ENCODE measurements at places on chromosomes 11 and 22.

GRCh38 chr11:123045101-123045500, 16.8 kb downstream of the HSPA8 start:
- DNase-seq, result no peak

DNA sequence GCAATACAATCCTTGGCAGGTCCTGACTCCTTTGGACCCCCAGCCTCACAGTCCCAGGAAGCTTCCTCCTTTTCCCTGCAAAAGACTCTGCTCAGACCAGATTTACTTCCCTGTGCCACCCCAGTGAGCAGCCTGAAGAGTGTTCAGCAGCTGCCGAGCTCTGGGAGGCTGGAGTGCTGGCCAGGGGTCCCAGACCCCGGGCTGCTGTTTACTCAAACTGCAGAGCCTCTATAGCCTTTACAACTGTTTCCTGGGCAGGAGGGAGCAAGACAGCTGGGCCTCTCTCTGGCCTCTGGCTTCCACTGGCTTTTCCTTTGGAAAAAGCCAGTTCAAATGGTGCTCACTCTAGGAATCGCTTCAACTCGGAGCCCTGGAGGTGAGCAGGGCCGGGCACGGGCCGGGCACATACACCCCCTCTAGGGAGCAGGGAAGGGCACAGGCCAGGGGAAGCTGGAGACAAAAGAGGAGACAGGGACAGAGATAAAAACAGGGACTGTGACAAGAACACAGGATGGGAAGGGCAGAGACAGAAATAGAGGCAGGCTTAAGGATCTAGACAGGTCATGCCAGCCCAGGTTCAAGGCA, 932 bp downstream of the IRAG1 start:
- no peak for DNase-seq

DNA sequence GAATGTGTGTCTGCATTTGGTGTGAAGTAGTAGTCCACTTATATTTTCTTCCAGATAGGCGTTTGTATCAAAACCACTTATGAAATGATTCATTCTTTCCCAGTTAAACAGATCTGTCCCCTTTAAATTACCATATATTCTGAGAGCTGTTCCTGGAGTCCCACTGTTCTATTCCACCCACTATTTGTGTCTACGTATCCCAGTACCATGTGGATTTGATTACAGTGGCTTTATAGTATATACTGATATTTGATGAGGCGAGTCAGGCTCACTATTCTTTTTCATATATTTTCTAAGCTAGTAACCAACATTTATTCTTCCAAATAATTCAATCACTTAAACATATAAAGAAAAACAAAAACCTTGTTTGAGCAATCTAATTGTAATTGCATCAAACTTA, 81.9 kb upstream of the RASSF10 start:
- no peak for DNase-seq

GRCh38 chr11:100949443-100949842, 180.2 kb downstream of the PGR start:
- DNase-seq, result no peak

GRCh38 chr22:46219636-46220035, 30.5 kb downstream of the CDPF1 start:
- no peak for DNase-seq

- no peak for DNase-seq
Observed at GRCh38 chr11:1771273-1771672, 7.5 kb upstream of the CTSD start.

- DNase-seq, result no peak
Observed at GRCh38 chr11:128933481-128934178, 9.0 kb downstream of the TP53AIP1 start.

DNA sequence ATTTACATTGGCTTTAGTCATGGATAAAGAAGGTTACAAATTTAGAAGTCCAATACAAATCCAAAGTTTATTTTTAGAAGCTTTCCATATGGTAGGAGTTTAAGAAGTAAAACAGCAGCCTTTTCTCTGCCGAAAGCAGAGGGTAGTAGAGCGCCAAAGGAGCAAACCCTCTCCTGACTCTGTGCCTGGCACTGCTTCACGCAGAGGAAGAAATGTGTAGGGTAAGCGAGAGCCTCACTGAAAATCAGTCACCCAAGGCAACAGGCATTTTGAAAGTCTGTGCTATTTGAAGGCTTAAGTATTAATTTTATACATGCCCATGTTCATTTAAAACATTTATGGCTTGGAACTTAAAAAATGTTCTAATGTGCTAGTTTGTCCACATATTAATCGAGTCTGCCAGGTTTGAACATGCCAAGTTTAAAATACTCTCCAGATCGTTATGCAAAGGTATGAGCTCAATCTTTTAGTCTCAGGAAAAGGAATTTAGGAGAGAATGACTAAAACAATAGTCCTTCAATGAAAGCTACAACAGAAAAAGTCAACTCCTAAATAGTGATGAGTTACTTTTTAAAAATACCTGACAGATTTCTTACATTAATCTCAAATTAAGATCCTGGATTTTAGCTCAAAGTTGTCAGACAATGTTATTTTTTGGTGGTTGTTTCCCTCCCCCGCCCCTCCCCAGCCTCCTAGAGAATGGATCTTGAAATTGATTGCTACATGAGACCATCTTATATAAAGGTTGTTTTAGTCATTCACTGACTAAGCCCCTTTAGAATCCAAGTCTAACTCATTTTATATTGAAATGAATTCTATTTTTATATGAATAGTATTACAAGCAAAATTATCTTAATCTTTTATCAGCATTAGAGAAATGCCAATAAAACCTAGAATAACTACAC, 38.7 kb downstream of the MRTFA start:
- DNase-seq, result peak; percentile 27

DNA sequence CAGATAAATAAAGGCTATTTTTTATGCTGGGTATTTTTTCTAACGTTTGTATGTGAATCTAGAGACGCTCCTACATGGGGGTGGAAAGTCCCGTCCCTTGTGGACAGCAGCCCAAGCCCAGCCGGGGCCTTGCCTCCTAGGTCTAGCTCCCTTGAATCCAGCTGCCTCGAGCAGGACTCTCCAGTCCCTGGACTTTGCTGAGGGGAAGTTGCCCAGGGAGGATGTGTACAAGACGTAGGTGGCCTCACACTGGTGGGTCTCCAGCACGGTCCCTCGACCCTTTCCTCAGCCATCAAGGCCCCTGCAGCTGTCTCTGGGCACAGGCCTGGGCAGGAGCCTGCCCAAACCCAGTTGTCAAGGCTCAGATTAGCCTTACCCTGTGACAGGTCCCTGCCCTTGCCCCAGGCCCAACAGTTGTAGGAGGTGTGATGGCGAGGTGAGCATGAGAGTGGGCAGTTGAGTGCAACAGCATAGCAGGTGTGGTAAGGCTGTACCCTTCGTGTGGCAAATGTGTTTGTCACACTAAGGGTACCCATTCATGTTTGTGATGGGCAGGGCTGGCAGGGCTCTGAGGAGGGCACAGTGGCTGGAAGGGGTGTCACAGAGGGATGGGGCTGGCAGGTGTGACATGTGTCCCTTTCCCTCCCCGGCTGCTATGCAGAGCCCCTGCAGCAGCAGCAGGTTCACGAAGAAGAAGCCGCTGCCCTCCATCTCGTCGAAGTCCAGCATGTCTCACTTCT, 3.4 kb downstream of the CCDC116 start:
- DNase-seq, result no peak

DNA sequence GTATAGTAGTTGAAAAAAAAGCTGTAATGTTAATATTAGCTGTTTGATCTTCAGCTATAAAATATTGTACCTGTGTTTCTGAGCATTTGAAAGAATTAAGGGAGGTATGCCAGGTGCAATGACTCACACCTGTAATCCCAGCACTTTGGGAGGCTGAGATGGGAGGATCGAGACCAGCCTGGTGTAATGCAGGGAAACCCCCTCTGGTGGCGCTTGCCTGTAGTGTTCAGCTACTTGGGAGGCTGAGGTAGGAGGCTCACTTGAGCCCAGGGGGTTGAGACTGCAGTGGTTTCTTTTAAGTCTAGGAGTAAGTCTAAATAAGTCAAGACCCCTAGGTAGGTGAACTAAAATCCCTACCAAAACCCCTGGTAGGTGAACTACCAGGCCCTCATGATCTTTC, 37.1 kb downstream of the TAF1D start:
- DNase-seq, result no peak

DNA sequence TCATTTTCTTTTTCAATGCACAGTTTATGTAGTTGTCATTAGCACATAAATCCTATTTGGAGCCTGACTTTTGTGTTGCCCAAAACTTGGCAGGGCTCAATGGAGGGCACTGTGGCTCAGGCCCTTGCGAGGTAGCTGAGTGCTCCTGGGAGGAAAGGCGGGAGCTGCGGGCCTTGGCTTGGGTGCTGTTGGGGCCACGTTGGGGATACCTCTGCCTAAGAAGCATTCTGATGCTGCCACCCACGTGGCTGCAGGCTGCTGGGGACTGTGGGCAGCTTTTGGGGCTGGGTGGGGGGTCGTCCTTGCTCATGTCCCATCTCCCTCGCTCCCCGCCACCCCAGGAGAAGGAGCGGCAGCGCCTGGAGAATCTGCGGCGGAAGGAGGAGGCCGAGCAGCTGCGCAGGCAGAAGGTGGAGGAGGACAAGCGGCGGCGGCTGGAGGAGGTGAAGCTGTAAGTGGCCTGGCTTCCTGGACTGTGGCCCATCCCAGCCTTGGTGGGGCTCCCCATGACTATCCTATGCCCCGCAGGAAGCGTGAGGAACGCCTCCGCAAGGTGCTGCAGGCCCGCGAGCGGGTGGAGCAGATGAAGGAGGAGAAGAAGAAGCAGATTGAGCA, 20.9 kb downstream of the INCENP start:
- DNase-seq, result no peak

- DNase-seq, result no peak
Observed at GRCh38 chr11:6932145-6932544, 5.9 kb downstream of the ZNF215 start.

GRCh38 chr11:123111465-123111864, 49.5 kb upstream of the HSPA8 start:
- peak; percentile 70 for DNase-seq
